ENCODE measurements at places on chromosomes 7 and 10. TPM values are rescaled to one million over a fixed set of nuclear protein-coding genes. Genes with fewer than 3 reads are reported as not detected.

- DNase-seq = no peak
These were observed 30.6 kb upstream of the TAX1BP1 start for GRCh38 chr7:27709137-27710075.

DNA sequence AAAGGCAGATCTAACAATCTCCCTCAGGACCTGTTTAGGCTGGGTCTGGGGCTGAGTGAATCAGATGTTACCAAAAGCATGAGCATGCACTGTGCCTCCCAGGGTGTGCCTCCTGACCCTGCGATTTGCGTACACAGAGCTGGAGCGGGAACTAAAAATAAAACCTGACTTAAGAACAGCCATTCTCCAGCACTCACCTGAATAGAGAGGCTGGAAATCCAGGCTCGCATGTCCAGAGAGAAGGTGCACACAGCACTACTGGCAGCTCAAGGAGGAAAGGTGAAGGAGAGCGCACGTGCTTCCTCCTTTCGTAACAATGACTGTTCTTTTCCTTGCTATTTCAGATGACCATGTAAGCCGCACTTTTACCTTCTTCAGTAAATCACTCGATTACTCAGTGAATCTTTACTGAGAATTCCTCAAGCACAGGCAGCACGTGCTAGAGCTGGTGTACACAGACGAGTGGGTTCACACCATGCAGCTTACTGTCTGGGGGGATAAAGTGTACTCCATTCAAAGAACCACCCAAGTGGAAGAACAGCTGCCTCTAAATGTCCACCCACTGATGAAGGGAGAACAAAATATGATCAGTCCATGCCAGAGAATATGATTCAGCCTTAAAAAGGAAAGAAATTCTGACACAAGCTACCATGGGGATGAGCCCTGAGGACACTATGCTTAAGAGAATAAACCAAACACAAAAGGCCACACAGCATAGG lies 45.6 kb downstream of the SFMBT2 start:
- DNase-seq = no peak

GRCh38 chr7:89247207-89247606 lies 451.7 kb upstream of the TEX47 start:
- DNase-seq = no peak

The MAP3K8 gene
- 10.9 TPM for polyA plus RNA-seq

The CYP26A1 gene
- polyA plus RNA-seq = not detected

The PDZD8 gene
- 5.8 TPM for polyA plus RNA-seq

The AS3MT gene
- polyA plus RNA-seq = 4.2 TPM

- no peak for DNase-seq
These were observed 232.3 kb downstream of the MAGI2 start for GRCh38 chr7:79221211-79221610.

DNA sequence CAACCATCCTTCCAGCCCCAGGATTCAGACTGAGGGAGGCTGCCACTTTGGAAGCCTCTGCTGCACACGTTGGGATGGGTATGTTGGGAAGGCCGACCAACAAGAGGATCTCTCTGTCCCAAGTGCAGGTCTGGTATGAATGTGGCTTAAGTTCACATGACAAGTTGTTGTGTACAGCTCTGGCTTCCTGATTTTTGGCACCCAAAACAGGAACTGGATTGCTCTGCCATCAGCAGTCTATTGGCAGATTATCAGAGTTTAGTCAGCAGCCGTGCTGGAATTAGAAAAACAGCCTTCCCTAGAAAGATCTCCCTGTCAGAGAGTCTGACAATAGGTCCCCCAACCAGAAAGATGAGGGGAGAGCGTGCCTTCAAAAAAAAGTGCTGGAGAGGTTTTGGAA lies 66.9 kb downstream of the GOLGA7B start:
- DNase-seq = no peak

DNA sequence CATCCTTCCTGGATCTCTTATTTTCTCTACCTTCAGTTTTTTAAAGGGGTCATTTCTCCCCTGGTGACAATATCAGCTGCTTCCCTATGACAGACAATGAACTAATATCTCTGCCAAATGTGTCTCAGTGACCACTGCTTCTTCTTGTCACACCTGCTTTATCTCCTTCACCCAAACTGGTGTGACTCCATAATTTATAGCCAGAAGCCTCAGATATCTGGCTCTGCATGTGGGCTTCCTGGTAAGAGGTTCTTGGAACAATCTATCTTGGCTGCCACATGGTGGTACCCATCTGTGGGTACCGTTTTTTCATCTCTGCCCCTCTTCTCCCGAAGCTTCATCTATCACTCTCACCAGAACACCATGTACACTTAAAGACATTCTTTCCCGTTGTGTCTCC lies 37.0 kb downstream of the CPVL start:
- DNase-seq = no peak

The DRGX gene
- polyA plus RNA-seq = not detected
